Aorta (tissue), 5 donors: ENCODE measurements at places on chromosomes 3 and 15. TPM values are rescaled to one million over a fixed set of nuclear protein-coding genes. Genes with fewer than 3 reads are reported as not detected.

DNA sequence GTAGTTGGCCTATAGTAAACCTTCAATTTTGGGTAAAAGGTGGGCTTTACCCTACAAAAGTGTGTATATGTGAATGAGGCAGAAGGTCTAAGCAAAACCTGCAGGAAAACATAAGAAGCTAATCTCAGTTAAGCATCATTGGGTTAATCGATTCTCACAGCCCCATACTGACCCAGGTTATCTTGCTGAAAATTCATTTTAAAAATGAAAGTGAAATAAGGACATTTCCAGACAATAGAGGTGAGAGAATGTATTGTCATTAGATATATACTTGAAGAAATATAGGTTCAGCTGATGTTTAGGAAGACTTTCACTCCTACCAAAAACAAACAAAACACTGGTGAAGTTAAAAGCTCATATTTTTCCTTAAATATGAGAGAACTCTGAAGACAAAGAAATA lies 85.6 kb downstream of the MCF2L2 start:
- H3K36me3 ChIP-seq = no peaks in the 10 kb centered on the region
- no peaks in the 10 kb centered on the region for H3K27me3 ChIP-seq
- no peak overlapping the region for H3K4me3 ChIP-seq
- no peak overlapping the region for H3K27ac ChIP-seq
- DNase-seq = no peak

- H3K27me3 ChIP-seq = no peaks in the 10 kb centered on the region
- no peaks in the 10 kb centered on the region for H3K36me3 ChIP-seq
Measured at GRCh38 chr15:45155739-45156138, 25.9 kb downstream of the DUOX1 start.

- no peaks in the 10 kb centered on the region for H3K4me1 ChIP-seq
- no peaks in the 10 kb centered on the region for H3K27me3 ChIP-seq
- peak; percentile 75 for DNase-seq
Measured at GRCh38 chr3:49296781-49297411, 19.9 kb upstream of the C3orf62 start.

Gene PLXNB1
- total RNA-seq = 115 TPM

Gene LRRIQ4
- not detected for total RNA-seq
